SJSA1 (cell line): ENCODE measurements at places on chromosomes 4 and X. TPM values are rescaled to one million over a fixed set of nuclear protein-coding genes. Genes with fewer than 3 reads are reported as not detected.

- peak overlapping the region; percentile 38 for H3K27ac ChIP-seq
- no peak overlapping the region for H3K4me3 ChIP-seq
- H3K4me1 ChIP-seq, result peaks cover 55% of the 10 kb centered on the region
- H3K27me3 ChIP-seq, result no peaks in the 10 kb centered on the region
Measured at GRCh38 chr4:74501579-74501978, 56.6 kb downstream of the AREG start.

DNA sequence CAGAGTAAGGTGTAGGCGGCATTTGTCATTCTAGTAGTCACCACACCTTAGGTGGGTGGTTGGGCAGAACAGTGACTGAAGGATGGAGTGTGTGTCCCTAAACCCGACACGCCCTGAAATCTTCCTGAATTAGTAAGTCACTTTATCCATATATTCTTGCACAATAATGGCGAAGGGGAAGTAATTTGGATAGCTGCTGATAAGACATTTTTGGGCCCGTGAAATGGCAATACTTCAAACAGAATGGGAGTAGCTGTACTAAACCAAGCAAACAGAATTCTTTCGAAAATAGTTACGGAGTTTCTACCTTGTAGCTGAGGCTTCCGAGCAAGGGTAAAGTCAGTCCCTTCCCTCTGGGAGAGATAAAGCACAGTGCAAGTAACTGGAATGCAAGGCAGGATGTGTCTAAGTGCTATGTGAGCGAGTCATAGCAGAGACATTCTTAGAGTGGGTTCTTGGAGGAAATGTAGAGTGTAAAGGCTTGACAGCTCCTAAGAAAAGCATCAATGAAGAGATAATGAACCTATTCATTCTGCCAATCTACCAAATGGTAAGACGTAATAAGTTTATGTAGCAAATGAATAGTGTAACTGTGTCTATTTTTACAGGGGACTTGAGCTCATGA is 72.8 kb downstream of the CLCN5 start:
- H3K4me3 ChIP-seq, result no peak overlapping the region
- no peaks in the 10 kb centered on the region for H3K36me3 ChIP-seq
- no peaks in the 10 kb centered on the region for H3K4me1 ChIP-seq
- DNase-seq, result no peak
- no peak overlapping the region for H3K27ac ChIP-seq

GRCh38 chr4:48665555-48666186 is 114.4 kb downstream of the FRYL start:
- no peaks in the 10 kb centered on the region for H3K36me3 ChIP-seq
- no peak overlapping the region for H3K4me3 ChIP-seq
- H3K27me3 ChIP-seq, result no peaks in the 10 kb centered on the region
- DNase-seq, result no peak
- no peak overlapping the region for H3K27ac ChIP-seq

RAB39B gene
- not detected in 2 replicates for total RNA-seq

PDZD4 gene
- 0.09 and 0.79 TPM in 2 replicates for total RNA-seq

RAI2 gene
- 0.13 TPM in 1 of 2 replicates, not detected in the other for total RNA-seq

PROM1 gene
- total RNA-seq, result 0.47 TPM in 1 of 2 replicates, not detected in the other
